GM12865 (cell line): ENCODE measurements at places on chromosomes 4 and X.
A peak's percentile ranks its signal among the peaks of the same experiment; 100 is the strongest.

GRCh38 chr4:184270808-184271413, 53.2 kb upstream of the ENPP6 start:
- DNase-seq, result no peak

DNA sequence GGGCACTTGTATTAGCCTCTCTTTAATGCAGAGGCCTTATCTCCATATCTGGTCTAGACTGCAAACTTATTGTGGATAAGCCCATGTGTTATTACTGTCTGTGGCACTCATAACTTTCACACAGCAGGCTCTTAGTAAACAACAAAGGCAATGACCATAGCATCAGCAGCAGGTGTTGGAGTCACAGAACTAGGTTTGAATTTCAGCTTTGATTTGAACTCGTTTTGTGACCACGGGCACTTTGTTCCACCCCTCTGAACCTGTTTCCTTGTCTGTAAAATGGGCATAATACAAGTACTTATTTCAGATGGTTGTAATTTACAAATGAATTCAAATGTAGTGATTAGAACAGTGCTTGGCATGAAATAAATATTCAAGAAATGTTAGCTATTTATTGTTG, 121.8 kb upstream of the C1GALT1C1 start:
- DNase-seq, result no peak

DNA sequence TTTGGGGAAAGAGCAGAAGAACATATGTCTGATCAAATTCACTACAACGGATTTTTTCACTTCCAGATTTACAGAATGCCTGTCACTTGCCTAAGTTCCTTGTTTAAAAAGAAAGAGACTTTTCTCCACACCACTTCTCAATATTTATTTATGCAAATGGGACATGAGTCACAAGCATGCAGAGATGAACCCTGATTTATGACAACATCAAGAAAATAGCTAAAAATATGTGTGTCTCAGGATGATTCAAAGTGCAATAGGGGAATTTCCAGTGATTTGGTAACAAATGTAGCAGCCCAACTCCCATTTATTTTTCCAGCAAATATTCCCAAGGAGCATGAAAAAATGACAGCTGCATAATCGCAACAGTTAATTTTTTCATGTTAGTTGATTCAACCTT, 180.4 kb upstream of the FAT1 start:
- no peak for DNase-seq

DNA sequence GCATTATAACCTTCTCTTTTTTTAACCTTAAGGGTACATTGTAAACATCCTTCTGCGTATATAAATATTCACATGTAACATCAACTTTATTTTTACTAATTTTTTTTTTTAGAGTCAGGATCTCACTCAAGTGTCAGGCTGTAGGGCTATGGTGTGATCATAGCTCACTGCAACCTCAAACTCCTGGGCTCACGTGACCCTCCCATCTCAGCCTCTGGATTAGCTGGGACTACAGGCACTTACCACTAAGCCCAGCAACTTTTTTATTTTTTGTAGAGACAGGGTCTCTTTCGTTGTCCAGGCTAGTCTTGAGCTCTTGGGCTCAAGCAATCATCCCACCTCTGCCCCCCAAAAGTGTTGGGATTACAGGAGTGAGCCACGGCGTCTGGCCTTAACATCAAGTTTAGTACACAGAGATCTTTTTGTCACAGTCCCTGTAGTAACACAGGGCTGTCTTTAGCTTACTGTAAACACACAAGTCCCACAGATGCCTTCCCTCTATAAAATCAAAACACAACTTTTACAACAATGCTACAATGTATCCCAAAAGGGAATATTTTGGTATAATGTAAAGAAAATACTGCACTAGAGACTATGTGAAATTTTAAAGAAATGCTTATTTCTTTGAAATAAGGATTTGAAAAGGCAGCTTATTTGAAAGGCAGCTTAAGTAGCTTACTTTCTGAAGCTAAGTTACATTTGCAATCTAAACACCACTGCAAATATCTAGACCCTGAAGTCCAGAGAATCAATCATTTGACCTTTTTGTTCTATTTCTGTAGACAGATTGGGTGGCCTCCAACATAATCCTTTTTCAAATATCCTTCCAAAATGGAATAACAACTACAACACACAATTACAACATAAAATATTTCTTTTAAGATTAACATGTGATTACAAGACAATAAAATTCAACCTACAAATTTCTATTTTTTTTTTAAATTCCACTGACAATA, 116.0 kb downstream of the APBB2 start:
- no peak for DNase-seq

DNA sequence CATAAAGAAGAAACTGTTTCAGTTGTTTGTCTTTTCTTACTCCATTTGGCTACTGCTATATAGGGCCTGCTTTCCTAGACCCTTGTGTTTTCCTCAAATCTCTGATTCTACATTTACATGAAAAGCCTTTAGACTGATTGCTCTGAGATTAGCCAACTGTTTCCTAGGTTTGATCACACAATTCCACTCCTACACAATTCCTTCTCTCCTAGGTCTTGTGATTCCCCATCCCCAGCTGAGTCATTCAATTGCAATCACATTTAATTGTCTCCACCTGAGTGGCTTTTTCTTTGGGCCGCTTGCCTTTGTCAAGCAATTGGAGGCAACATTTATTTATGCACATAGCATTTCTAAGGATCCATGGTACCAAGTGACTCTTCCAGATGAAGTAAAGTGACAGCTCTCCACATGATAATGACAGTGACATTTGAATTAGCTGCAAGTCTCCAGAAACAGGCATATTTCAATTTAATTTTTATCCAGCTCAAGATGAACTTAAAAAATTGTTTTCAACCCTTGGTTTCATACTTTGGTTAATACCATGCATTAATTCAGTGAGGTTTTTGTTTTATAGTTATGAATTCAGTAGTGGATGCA, 35.8 kb downstream of the ATXN3L start:
- no peak for DNase-seq

DNA sequence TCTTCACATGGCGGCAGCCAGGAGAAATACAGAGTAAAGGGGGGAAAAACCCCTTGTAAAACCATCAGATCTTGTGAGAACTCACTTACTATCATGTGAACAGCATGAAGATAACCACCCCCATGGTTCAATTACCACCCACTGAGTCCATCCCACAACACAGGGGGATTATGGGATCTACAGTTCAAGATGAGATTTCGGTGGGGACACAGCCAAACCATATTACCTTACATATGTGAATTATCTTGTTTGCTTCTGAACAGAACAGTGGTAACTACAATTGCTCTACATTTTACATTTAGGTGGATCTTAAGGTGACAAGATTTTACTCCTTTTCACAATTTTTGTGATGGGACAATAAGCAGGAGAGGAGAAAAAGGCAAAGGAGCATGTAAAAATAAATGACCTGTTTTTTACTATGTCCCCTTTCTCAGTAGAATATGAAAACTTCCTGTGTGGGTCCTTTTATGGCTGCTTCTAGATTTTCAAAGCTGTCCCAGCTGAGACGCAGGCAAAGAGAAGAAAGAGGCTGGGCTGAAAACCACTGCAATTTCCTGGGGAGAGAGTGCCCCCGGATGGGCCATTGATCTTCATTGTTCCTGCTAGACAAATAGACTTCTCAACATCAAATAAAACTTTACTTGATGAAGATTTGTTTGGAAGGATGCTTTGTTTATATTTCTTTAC, 45.9 kb upstream of the PGM2 start:
- DNase-seq, result peak; percentile 51

DNA sequence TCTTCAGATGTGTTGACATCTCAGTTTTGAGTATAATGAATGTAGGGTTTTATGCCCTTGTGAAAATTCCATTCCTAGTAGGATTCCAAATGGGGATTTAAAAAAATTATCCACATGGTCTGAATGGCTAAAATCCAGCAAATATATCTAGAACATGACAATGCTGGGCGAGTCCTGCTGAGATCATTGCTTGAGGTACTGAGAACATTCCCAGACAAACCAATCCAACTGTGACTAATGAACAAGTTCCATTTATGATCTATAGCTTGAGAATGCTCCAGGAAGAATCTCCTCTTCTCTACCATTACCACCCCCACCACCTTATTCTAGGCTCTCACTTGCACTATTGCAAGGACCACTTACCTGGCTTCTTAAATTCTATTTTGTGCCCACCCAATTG, 77.2 kb upstream of the IL1RAPL2 start:
- no peak for DNase-seq

DNA sequence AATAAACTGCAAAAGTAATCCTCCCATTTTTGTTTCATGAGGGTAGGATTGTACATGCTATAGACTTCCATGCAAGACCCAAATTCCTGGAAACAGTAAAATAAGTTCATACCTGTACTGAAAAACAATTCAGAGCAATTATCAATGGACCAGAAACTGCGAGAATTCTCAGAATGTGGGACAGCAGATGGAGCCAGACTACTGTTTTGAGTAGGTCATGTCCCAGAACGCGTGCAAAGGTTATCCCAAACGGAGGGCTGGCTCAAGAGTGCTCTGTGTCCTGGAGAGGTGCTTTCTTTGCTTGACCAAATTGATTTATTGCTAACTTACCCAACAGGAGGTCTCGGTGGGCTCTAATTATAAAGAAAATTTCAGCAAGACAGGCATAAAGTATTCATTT, 1.7 kb upstream of the MAGEH1 start:
- peak; percentile 0 for DNase-seq

DNA sequence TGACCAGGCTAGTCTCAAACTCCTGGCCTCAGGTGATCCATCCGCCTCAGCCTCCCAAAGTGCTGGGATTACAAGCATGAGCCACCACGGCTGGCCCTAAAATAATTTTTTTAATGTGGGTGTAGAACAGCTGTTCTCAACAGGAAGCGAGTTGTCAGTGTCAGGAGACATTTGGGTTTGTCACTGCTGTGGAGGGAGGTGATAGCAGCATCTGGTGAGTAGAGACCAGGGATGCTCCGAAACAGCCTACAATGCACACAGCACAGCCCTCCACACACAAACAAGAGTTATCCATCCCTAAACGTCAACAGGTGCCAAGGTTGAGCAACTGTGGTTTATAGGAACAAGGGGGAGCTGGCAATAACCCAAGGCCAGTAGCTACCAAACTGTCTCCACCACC, 243.4 kb upstream of the STS start:
- no peak for DNase-seq

DNA sequence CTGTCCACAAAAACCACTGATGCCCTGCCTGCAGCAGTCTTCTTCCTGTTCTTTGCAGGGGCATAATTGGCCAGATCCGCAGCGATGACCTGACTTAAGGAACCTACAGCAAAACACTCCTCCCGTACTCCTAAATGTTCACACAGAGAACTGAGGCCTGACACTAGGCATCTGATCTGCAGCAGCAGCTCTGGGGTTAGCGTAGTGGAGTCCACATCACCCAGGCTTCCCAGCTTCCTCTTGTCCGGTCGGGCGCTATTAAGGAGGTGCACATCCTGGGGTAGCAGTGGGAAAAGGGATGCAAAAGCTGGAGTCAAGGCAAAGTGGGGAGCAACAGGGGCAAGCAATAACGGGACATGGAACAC, 758 bp downstream of the SCFD2 start:
- DNase-seq, result peak; percentile 51

DNA sequence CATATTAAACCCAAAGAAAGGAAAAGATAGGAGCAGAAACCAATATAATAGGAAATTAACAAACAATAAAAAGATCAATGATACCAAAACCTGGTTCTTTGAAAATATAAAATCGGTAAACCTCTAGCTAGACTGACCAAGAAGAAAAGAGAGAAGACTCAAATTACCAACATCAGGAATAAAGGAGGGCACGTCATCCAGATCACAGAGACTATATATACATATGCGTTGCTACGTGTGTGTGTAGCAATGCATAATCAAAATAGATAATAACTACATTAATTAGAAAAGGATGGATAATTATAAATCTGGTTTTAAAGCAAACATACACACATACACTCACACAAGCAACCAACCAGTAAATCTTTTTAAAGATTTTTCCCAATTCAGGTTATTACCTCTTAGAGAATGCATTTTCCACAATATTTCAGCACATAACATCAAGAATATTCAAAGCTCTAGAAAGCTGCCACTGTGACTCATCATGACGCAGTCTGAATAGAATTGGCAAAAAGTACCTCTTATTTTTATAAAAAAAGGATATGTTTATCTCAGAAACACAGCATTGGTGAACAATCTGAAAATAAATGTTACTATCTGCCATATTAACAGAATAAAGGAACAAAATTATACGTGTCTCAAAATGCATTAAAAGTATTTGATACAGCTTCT, 41.4 kb upstream of the USP9X start:
- no peak for DNase-seq

GRCh38 chrX:105696870-105697269, 125.5 kb upstream of the NRK start:
- DNase-seq, result peak; percentile 0

GRCh38 chrX:154733066-154733425, 17.8 kb downstream of the GAB3 start:
- DNase-seq, result no peak

- DNase-seq, result no peak
Observed at GRCh38 chr4:99843413-99843812, 26.8 kb downstream of the DAPP1 start.

- DNase-seq, result no peak
Observed at GRCh38 chr4:20570981-20571715, 129.1 kb upstream of the PACRGL start.

DNA sequence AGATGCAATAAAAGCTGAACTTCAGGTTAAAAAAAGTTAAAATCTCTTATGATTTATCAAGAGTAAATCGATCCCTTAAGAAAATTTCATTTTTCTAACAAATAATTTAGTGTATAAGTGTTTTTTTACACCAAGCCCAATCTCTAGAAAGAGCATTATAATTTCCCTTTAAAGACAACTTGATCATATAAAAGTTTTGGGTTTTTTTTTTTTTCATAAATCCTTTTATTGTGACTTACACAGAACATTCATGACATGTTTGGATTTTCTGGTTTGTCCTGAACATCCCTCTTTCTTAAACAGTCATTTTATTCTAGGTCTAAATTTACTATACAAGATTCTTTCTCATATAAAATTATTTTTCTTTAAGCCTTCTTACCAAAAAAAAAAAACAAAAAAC, 6.5 kb downstream of the ZNF721 start:
- no peak for DNase-seq

DNA sequence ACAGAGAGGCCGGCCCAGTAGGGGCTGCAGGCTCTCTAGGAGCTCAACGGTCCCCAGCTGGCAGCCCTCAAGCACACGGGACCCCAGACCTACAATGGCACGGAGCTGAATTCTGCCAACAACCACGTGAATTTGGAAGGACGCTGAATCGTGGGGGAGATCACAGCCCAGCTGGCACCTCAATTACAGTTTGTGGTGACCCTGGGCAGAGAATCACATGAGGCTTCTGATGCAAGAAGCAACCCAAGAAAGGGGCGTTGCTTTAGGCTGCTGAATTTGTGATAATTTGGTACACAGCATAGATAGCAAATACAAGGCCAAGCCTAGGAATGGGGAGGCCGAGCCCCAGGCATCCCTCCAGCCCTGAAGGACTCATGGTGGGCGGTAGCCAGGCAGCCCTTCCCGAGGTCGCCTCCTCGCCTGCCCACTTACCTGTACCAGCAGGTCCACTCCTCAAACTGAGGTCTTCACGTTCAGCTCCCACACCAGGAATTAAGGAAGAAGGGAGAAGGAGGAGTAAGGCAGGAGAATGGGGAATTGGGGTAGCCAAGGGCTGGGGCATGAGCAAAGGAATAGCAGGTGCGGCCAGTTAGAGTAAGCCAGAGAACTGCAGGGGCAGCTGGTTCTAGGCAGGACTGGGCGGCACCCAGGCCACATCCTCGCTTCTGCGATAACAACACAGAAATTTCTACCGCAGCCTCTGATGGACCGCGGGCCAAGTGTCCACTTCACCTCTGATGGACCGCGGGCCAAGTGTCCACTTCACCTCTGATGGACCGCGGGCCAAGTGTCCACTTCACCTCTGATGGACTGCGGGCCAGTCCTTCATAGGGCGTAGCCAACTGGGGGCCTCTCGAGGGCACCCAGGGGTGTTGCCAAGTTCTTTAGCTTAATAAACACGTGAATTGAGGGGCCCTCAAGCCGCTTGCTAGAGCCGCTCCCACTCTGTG, 23.4 kb upstream of the HTRA3 start:
- DNase-seq, result no peak
